ENCODE measurements at places on chromosomes 6 and 20.

GRCh38 chr6:22838345-22838744 is 269.0 kb downstream of the HDGFL1 start:
- no peak for DNase-seq

DNA sequence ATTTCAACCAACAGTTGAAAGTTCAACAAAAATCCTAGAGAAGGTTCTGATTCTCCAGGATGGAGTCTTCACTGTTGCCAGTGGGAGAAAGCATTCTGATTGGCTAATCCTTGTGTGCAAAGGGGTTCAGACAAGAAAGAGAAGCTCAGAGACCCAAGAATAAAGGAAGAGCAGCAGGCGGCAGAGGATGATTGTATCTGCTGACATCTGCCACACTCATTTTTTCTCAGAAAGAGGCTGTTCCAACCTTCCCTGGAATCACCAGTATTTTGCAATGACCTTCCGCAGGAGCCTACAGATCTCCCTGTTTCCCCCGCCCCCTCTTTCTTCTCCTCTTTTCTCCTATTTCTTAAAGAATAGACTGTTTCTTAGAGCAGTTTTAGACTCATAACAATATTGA is 376.7 kb downstream of the CDH26 start:
- no peak for DNase-seq

- peak; percentile 31 for DNase-seq
These were observed 38.1 kb upstream of the HLA-E start for GRCh38 chr6:30450909-30451841.

- DNase-seq = no peak
These were observed 238.4 kb upstream of the TBX18 start for GRCh38 chr6:85002847-85003246.

DNA sequence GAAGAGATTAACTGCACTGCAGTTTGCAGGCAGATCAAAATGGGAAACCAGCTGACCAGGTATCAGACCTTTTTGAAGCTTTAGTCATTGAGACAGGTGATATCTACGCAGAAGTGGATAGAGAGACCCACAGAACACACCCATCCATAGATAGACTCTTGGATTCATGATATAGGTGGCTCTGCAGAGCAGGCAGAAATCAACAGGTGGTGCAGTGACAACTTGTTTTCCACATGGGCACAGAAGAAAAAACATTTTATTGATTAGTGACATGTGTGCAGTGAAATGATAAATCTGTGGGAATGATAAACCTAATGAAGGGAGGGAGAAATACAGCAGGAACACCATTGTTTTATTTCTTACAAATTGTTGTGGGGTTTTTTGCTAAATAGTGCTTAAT is 45.2 kb downstream of the NUDT3 start:
- DNase-seq = no peak

DNA sequence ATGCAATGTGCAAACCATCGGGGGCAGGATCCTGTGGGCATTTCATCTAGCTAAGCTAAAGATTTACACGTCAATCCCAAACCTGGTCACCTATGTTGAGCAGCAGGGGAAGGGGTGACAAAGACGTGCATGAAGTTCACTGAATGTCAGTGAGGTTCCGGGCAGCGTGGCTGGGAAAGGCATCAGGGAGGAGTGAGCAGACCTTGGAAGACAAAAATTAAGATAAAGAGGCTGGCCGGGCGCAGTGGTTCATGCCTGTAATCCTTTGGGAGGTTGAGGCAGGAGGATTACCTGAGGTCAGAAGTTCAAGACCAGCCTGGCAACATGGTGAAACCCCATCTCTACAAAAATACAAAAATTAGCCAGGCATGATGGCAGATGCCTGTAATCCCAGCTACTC is 126.1 kb downstream of the PREX1 start:
- DNase-seq = no peak

Measured in upper lobe of left lung (tissue), 6 donors.